ENCODE measurements at places on chromosomes 11 and 22.

DNA sequence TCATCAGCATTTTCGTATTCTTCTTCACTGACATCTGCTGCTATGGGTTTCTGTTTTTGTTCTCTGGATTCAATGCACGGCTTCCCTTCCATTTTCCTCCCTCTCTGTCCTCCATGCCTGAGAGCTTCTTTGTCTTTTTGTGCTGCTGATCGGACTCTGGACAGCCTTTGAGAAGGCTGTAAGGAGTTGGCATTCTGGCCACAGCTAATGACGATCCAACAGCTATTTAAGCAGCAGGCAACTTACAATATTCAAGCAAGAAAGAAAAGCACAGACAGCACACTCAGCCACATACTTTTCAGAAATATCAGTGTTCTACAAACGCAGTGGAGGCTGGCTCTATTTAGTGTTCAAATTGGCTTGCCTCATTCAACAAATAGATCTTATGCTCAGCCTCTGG is 60.9 kb upstream of the ZC3H12C start:
- H3K4me1 ChIP-seq, result no peaks in the 10 kb centered on the region
- H3K36me3 ChIP-seq, result no peaks in the 10 kb centered on the region
- no peak overlapping the region for H3K27ac ChIP-seq
- no peak for DNase-seq

GRCh38 chr11:106202935-106203620 is 125.6 kb downstream of the AASDHPPT start:
- DNase-seq, result peak; percentile 59
- H3K27me3 ChIP-seq, result no peaks in the 10 kb centered on the region
- no peaks in the 10 kb centered on the region for H3K36me3 ChIP-seq
- H3K4me3 ChIP-seq, result no peak overlapping the region

DNA sequence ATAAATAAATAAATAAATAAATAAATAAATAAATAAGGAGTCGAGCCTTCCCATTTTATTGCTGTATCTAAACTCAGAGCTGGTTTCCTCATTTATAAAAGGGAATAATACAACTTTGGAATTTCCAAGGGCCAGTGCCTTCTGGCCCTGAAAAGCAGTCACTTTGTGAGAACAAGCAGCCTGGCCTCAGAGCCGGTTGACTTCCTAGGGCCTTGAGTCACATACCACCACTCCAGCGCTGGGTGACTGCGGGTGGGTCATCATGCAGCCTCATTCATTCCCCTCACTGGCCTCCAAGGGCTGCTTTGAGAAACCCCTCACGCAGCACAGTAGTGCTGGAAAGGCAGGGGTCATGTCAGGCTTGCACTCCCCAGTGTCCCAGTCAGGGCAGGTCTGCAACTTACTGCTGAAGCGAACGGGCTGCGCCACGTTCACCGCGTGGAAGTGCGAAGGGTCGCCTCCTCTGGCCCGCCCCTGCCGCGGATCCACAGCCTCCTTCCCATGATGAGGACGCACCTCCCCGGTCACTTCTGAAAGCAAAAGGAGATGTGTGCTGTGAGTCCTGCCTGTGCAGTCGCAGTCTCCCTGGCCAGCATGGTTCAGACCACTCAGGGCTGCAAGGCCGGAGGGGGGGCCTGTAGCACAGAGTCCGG is 54.4 kb downstream of the DGCR2 start:
- H3K36me3 ChIP-seq, result peaks cover 70% of the 10 kb centered on the region
- H3K27ac ChIP-seq, result no peak overlapping the region
- H3K27me3 ChIP-seq, result no peaks in the 10 kb centered on the region
- H3K4me3 ChIP-seq, result no peak overlapping the region
- H3K4me1 ChIP-seq, result peaks cover 19% of the 10 kb centered on the region
- no peak for DNase-seq

GRCh38 chr22:33896575-33897447 is 23.5 kb downstream of the LARGE1 start:
- no peak overlapping the region for H3K27ac ChIP-seq
- DNase-seq, result peak; percentile 31
- no peaks in the 10 kb centered on the region for H3K27me3 ChIP-seq
- H3K4me3 ChIP-seq, result no peak overlapping the region
- no peaks in the 10 kb centered on the region for H3K4me1 ChIP-seq

GRCh38 chr22:41501209-41501608 is 32.3 kb downstream of the ACO2 start:
- H3K36me3 ChIP-seq, result peaks cover 43% of the 10 kb centered on the region
- H3K27ac ChIP-seq, result no peak overlapping the region
- no peak for DNase-seq
- peaks cover 2% of the 10 kb centered on the region for H3K4me1 ChIP-seq
- H3K27me3 ChIP-seq, result no peaks in the 10 kb centered on the region
- H3K4me3 ChIP-seq, result no peak overlapping the region

DNA sequence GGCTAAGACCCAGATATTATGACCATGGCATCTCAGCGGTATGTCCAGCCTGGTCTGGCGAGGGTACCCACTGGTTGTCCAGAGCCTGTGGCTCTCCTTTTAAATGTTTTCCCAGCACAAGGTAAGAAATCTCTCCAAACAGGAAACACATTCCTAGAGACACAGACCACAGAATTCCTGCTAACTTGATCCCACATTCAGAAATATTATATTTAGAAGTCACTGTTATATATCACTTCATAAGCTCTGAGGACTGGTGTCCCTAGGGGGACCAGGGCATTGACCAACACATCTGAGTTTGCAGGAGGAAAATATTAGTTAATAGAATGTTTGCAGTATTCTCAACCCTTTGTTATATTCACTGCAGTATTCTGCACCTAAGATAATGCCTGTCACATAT is 23.1 kb downstream of the TMPRSS13 start:
- H3K27me3 ChIP-seq, result peaks cover 9% of the 10 kb centered on the region
- H3K36me3 ChIP-seq, result no peaks in the 10 kb centered on the region
- peak; percentile 14 for DNase-seq
- H3K4me1 ChIP-seq, result peaks cover 17% of the 10 kb centered on the region

- peaks cover 32% of the 10 kb centered on the region for H3K4me1 ChIP-seq
- H3K4me3 ChIP-seq, result no peak overlapping the region
- no peak for DNase-seq
- no peaks in the 10 kb centered on the region for H3K27me3 ChIP-seq
- H3K27ac ChIP-seq, result no peak overlapping the region
- H3K36me3 ChIP-seq, result peaks cover 72% of the 10 kb centered on the region
These were observed 12.6 kb upstream of the RASL10A start for GRCh38 chr22:29328055-29328454.

GRCh38 chr11:17810041-17810440 is 75.5 kb downstream of the KCNC1 start:
- no peaks in the 10 kb centered on the region for H3K27me3 ChIP-seq
- DNase-seq, result no peak
- no peak overlapping the region for H3K27ac ChIP-seq
- H3K4me1 ChIP-seq, result no peaks in the 10 kb centered on the region
- no peak overlapping the region for H3K4me3 ChIP-seq
